Thoracic aorta (tissue), 2 donors: ENCODE measurements at places on chromosomes 6 and 20. TPM values are rescaled to one million over a fixed set of nuclear protein-coding genes. Genes with fewer than 3 reads are reported as not detected.

GRCh38 chr20:32621071-32621890 lies 36.1 kb upstream of the NOL4L start:
- no peaks in the 10 kb centered on the region for H3K27me3 ChIP-seq
- H3K4me3 ChIP-seq: no peak overlapping the region
- no peak for DNase-seq

- no peaks in the 10 kb centered on the region for H3K27me3 ChIP-seq
- no peaks in the 10 kb centered on the region for H3K4me1 ChIP-seq
- no peaks in the 10 kb centered on the region for H3K36me3 ChIP-seq
- no peak overlapping the region for H3K4me3 ChIP-seq
- DNase-seq: no peak
- H3K27ac ChIP-seq: no peak overlapping the region
Observed at GRCh38 chr6:38138374-38138773, 318.8 kb downstream of the ZFAND3 start.

- peak overlapping the region; percentile 77 for H3K27ac ChIP-seq
- H3K27me3 ChIP-seq: no peaks in the 10 kb centered on the region
Observed at GRCh38 chr20:56392881-56393482, 537 bp downstream of the CSTF1 start.

DNA sequence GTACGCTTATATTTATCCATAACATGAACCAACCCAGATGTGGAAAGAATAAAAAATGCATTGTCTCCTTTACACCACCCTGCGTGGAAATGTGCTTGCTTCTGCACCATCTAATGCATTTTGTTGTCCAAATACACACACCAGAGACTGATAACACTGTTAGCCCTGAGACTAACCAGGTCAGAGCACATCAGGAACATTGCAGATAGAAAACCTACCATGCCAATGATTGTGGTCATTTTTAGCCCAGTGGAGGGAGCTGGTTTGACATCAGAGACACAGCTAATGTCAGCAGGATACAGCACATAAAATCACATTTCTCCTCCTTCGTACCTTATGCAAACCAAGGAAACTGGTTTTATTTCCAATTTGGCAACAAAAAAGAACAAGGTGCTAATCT lies 528.7 kb downstream of the DOK5 start:
- H3K4me3 ChIP-seq: no peak overlapping the region
- no peaks in the 10 kb centered on the region for H3K4me1 ChIP-seq
- H3K27me3 ChIP-seq: no peaks in the 10 kb centered on the region
- DNase-seq: no peak
- H3K27ac ChIP-seq: no peak overlapping the region

LRP11 gene
- total RNA-seq: 22.4 TPM

GRCh38 chr6:51738614-51739013 lies 348.8 kb downstream of the PKHD1 start:
- H3K27ac ChIP-seq: no peak overlapping the region
- no peaks in the 10 kb centered on the region for H3K36me3 ChIP-seq
- H3K27me3 ChIP-seq: no peaks in the 10 kb centered on the region
- no peaks in the 10 kb centered on the region for H3K4me1 ChIP-seq
- no peak overlapping the region for H3K4me3 ChIP-seq

SIRPD gene
- total RNA-seq: not detected

DNA sequence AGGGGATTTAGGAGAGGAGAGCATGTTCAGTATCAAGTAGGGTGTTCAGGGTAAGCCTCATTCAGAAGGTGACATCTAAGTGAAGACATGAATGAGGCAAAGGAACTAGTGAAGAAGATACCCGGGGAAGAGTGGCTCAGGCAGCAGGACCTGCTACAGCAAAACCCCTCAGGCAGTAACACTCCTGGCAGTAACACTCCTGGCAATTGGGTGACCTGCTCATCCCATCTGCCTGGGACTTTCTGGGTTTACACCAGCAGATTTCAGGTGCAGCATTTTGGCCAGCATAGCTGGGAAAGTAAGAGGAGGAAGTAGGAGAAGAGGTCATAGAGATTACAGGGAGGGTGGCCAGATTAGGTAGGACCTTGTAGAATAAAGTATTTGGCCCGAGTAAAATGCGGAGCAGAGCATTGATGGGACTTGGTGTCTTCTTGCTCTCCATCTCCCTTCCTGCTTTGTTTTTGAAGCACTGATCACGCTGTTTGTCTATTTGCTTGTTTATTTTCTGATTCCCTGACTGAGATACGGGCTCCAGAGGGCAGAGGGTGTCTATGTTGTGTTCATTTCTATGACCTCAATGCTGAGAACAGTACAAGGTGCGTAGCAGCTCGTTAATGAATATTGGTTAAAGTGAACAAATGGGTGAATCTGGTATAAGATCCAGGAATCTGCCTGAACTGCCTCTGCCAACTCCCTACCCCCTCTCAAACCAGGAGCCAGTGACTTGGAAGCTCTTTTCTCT lies 88.3 kb downstream of the IYD start:
- H3K27me3 ChIP-seq: no peaks in the 10 kb centered on the region
- H3K4me1 ChIP-seq: no peaks in the 10 kb centered on the region
- H3K27ac ChIP-seq: no peak overlapping the region
- no peak for DNase-seq

- H3K36me3 ChIP-seq: no peaks in the 10 kb centered on the region
- DNase-seq: no peak
- H3K4me1 ChIP-seq: no peaks in the 10 kb centered on the region
- H3K27ac ChIP-seq: no peak overlapping the region
- H3K27me3 ChIP-seq: no peaks in the 10 kb centered on the region
- no peak overlapping the region for H3K4me3 ChIP-seq
Observed at GRCh38 chr6:154632119-154632518, 101.1 kb upstream of the SCAF8 start.

SYCP2 gene
- total RNA-seq: 0.95 TPM

- H3K27me3 ChIP-seq: no peaks in the 10 kb centered on the region
- H3K4me1 ChIP-seq: no peaks in the 10 kb centered on the region
- no peak overlapping the region for H3K27ac ChIP-seq
- no peaks in the 10 kb centered on the region for H3K36me3 ChIP-seq
Observed at GRCh38 chr20:51076786-51077685, 54.1 kb upstream of the KCNG1 start.

DNA sequence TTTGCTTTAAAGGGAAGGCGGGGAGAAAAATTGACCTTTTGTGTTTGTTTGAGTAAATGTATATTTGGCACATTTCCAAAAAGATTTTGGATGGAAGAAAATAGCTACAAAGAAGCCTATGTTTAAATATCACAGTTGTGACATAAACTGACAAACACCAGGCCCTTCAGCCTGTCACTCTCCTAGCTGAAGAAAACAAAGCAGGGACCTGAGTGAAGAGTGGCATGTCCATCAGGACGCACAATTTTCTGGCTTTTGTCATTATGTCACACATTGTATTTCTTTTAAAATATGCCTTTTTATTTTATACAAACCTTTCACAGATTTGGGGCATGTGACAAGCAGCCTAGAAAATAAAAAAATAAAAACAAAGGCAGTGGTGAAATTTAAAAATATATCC lies 241.2 kb downstream of the OGFRL1 start:
- H3K4me3 ChIP-seq: no peak overlapping the region
- peaks cover 11% of the 10 kb centered on the region for H3K4me1 ChIP-seq
- H3K27me3 ChIP-seq: no peaks in the 10 kb centered on the region

- no peaks in the 10 kb centered on the region for H3K27me3 ChIP-seq
- no peak overlapping the region for H3K27ac ChIP-seq
- DNase-seq: no peak
Observed at GRCh38 chr6:16539086-16539931, 222.0 kb downstream of the ATXN1 start.

DNA sequence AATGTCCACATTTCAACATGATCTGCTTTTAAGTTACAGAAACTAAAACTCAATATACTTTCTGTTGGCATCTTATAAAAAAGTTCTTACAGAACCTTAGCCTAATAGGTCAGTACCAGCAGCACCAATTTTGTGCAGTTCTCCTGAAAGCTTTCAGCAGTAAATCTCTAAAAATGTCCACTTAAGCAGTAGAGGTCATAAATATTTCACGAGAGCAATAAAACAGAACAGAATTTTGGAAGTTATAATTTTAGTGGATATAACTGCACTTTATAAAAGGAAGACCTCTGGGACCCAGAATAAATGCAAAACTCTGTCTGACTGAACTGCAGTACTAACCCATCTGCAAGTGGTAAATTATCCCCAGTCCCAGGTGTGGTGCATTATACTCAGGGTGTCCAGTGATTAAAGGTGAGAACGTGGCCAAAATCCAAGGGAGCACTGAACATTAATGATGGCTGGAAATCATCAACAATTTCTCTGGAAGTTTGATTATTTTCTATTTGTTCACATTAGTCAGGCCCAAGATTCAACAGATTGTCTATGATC lies 172.6 kb upstream of the RSPO3 start:
- H3K27me3 ChIP-seq: no peaks in the 10 kb centered on the region
- H3K4me1 ChIP-seq: no peaks in the 10 kb centered on the region
- DNase-seq: no peak
- no peaks in the 10 kb centered on the region for H3K36me3 ChIP-seq
- no peak overlapping the region for H3K27ac ChIP-seq

- peaks cover 9% of the 10 kb centered on the region for H3K4me1 ChIP-seq
- no peak for DNase-seq
- no peak overlapping the region for H3K27ac ChIP-seq
- H3K36me3 ChIP-seq: no peaks in the 10 kb centered on the region
- no peak overlapping the region for H3K4me3 ChIP-seq
Observed at GRCh38 chr6:38644951-38645350, 5.2 kb upstream of the BTBD9 start.

PLCB1 gene
- total RNA-seq: 16.3 TPM

YTHDF1 gene
- 21.8 TPM for total RNA-seq

EYS gene
- not detected for total RNA-seq

GRCh38 chr20:36454698-36455427 lies 86.5 kb upstream of the MYL9 start:
- no peaks in the 10 kb centered on the region for H3K36me3 ChIP-seq
- H3K27me3 ChIP-seq: no peaks in the 10 kb centered on the region
- peak overlapping the region; percentile 53 for H3K27ac ChIP-seq
- H3K4me3 ChIP-seq: peak overlapping the region; percentile 54
- H3K4me1 ChIP-seq: peaks cover 6% of the 10 kb centered on the region
- no peak for DNase-seq

GRCh38 chr6:73665686-73666319 lies 12.0 kb upstream of the SLC17A5 start:
- H3K4me1 ChIP-seq: no peaks in the 10 kb centered on the region
- H3K27me3 ChIP-seq: no peaks in the 10 kb centered on the region
- H3K36me3 ChIP-seq: no peaks in the 10 kb centered on the region
- DNase-seq: no peak
- no peak overlapping the region for H3K4me3 ChIP-seq

GRCh38 chr6:29653452-29654038 lies 3.3 kb upstream of the MOG start:
- H3K36me3 ChIP-seq: no peaks in the 10 kb centered on the region
- H3K4me3 ChIP-seq: no peak overlapping the region
- no peak overlapping the region for H3K27ac ChIP-seq
- no peaks in the 10 kb centered on the region for H3K27me3 ChIP-seq
- no peak for DNase-seq

DNA sequence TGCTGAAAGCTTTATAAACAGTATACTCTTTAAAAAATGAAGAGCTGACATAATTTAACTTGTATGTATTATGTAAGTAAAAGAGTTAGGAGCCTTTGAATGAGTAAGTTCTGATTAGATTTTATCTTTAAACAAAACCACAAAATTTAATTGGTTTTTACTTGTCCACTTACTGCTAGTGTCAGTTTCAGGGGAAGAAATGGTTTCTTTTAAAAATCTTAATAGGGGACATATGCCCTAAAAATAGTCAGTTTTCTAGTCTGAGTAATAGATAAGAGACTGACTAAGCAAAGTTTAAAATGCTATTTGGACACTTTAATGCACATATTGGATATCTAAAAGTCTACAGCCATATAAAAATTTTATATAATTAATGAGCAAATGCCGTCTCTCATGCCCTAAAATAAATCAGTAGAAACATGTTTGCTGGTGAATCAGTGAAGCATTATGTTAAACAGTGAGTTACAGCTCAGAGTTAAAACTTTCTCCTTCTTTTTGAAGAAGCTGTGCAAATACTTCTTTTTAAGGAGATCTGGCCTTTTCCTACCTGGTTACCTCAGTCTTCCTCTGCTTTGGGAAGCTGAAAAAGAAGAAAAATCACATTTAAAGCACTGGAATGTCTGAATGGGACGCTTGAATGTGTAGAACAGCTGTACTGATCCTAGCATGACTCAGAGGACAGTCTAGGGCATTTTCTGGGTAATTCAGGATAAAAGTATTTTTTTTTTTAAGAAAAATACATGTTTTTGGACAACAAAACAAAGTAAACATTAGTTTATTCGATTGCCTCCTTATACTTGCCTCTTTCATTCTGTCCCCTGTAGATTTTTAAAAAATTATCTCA lies 55.3 kb downstream of the CDH26 start:
- H3K36me3 ChIP-seq: no peaks in the 10 kb centered on the region
- H3K27me3 ChIP-seq: no peaks in the 10 kb centered on the region
- H3K27ac ChIP-seq: no peak overlapping the region
- H3K4me1 ChIP-seq: no peaks in the 10 kb centered on the region
- DNase-seq: no peak

SIRPG gene
- total RNA-seq: 3.8 TPM

DNA sequence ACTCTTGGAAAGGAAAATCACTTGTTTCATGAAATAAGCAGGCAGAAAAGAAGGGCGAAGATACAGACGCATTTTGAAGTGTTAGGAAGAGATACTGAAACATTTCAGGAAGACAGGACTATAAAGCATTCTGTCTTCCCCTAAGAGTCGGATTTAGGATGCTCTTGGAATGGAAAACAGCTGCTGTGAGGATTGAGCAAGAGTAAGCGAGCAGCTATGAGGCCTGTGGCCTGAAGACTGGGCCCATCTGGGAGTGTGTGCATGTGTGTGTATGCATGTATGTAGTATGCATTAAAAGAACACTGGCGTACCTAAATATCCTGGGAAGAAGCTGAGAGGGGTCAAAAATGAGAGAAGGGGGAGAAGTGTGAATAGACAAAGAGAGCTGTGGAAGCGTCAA lies 83.6 kb downstream of the SIM1 start:
- DNase-seq: no peak
- no peaks in the 10 kb centered on the region for H3K27me3 ChIP-seq
- no peak overlapping the region for H3K4me3 ChIP-seq
- H3K27ac ChIP-seq: no peak overlapping the region
- H3K36me3 ChIP-seq: no peaks in the 10 kb centered on the region

DNA sequence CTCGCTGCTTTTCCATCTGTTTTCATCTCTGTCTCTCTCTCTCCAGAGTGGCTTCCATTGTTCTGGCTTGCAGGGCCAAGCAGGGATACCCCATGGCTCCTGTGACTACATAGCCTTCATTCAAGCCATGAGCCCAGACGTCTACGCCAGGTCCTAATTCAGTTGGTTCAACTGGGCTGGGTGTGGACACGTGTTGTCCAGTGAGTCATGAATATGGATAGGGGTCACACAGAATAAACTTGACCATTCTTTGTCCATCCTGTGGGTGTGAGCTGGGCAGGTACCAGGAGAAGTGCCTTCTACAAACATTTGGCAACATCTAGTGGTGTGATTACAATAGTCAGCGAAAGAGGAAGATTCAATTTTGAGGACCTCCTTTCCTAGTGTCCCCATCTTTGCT lies 96.9 kb upstream of the ARMC2 start:
- DNase-seq: no peak
- H3K27ac ChIP-seq: no peak overlapping the region
- peaks cover 5% of the 10 kb centered on the region for H3K4me1 ChIP-seq

GRCh38 chr20:63745424-63745805 lies 5.8 kb downstream of the SLC2A4RG start:
- no peak overlapping the region for H3K27ac ChIP-seq
- H3K4me1 ChIP-seq: peaks cover 18% of the 10 kb centered on the region
- H3K27me3 ChIP-seq: no peaks in the 10 kb centered on the region

- peaks cover 2% of the 10 kb centered on the region for H3K4me1 ChIP-seq
- H3K36me3 ChIP-seq: peaks cover 45% of the 10 kb centered on the region
- no peak overlapping the region for H3K27ac ChIP-seq
- no peak overlapping the region for H3K4me3 ChIP-seq
- DNase-seq: no peak
Observed at GRCh38 chr20:49945701-49946477, 9.7 kb downstream of the RNF114 start.
